Jurkat, Clone E6-1 (cell line): ENCODE measurements at places on chromosomes 2 and 18.

- no peak for DNase-seq
These were observed 193.2 kb downstream of the ICOS start for GRCh38 chr2:204129591-204130294.

GRCh38 chr2:7719876-7720275 is 802.7 kb downstream of the RNF144A start:
- DNase-seq = no peak

DNA sequence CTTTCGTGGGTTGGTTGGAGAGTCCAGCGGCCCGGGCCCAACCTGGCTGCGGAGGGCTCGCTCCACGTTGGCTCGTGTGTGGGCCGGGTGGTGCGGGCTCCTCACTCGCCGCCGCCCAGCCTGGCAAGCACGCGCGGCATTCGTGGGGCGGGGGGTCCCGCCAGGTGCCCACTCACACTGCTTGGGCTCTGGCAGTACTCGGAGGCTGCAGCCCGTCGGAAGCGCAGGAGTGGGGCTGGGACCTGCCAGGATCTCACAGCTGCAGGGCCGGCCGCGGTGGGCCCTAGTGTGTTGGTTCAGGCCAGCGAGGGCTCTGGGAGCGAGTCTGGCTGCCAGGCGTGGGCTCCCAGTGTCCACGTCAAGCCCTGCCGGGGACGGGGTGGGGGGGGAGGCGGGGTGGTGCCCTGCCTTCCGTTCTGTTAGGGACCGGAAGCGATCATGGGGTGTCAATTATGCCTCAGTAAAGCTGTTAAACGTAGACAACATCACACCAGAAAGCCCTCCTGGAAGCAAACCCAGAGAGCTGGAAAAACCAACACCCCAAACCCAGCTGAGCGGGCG is 1.0 kb upstream of the HS6ST1 start:
- no peak for DNase-seq

DNA sequence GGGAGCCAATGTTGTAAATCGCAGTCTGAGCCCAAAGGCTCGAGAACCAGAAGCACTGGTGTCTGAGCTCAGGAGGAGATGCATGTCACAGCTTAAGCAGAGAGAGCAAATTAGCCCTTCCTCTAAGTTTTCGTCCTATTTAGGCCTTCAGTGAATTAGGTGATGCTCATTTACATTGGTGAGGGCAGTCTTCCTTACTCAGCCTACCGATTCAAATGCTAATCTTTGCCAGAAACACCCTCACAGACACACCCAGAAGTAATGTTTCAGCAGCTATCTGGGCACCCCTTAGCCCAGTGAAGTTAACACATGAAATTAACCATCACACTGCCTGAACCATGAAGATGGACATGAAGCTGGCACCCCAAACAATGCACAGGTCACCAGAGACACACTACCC is 385.1 kb downstream of the STK39 start:
- no peak for DNase-seq
